ENCODE measurements at places on chromosomes 3 and 15.

- no peak for DNase-seq
Measured at GRCh38 chr3:14212032-14212431, 33.4 kb downstream of the LSM3 start.

DNA sequence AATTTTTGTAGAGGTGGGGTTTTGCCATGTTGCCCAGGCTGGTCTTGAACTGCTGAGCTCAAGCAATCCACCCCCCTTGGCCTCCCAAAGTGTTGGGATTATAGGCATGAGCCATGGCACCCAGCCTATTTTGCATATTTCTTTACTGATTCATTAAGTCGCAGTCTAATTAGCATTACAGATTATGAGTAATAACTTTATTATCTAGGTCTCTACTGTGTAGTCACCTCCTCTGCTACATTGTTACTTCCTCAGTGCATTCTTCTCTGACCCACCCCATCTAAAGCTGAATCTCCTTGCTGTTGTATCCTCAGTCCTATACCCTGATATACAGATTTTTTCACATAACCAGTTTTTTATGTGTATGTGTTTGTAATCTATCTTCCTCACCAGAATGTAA lies 61.7 kb downstream of the TFDP2 start:
- no peak for DNase-seq

DNA sequence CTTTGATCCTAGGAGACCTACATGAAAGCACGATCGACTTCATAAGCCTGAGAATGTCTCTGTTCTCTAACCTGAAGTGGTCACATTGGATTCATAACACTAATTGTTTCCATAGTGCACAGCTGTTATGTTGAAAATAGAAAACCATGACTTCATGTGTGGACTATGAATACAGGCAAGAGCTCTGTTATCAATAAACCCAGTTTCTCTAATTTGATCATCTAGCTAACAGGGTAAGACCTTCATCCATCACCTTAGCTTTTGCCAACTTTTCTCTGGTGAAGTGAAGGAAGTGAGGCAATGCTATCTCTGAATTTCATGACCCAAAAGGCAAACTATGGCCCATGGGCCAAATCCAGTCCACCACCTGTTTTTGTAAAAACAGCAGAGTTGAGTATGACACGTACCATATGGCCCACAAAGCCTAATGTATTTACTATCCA lies 27.2 kb downstream of the ABI3BP start:
- no peak for DNase-seq

DNA sequence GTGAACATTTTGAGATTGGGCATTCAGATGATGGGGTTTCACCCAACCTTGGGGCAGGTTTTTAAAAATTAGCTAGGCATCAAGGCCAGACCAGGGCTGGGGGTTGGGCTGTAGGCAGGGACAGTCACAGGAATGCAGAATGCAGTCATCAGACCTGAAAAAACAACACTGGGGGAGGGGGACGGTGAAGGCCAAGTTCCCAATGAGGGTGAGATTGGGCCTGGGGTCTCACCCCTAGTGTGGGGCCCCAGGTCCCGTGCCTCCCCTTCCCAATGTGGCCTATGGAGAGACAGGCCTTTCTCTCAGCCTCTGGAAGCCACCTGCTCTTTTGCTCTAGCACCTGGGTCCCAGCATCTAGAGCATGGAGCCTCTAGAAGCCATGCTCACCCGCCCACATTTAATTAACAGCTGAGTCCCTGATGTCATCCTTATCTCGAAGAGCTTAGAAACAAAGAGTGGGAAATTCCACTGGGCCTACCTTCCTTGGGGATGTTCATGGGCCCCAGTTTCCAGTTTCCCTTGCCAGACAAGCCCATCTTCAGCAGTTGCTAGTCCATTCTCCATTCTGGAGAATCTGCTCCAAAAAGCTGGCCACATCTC lies 6.1 kb downstream of the RHO start:
- no peak for DNase-seq

Data from GM10248 (cell line).